ENCODE measurements at places on chromosomes 2 and 18.

GRCh38 chr2:160269365-160269764 lies 69.3 kb upstream of the ITGB6 start:
- DNase-seq, result no peak

- no peak for DNase-seq
Observed at GRCh38 chr18:46615720-46616119, 41.3 kb downstream of the LOXHD1 start.

DNA sequence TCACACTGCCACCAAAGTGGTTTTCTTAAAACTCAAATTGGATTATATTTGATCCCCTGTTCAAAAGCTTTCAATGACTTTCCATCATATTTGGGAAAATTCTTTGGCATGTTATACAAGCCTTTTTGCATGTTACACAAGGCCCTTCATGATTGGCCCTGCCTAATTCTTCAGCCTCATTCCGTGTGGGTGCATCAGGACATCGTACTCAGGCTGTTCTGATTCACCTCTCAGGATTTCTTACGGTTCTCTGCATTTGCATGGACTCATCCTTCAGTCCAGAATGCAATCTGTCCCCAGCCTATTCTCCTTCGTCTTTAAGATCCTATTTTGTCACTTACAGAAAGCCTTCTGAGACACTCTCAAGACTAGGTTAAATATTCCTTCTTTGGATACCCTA lies 107.8 kb downstream of the LYPD1 start:
- no peak for DNase-seq

GRCh38 chr2:58734365-58734764 lies 493.2 kb upstream of the FANCL start:
- DNase-seq, result no peak

DNA sequence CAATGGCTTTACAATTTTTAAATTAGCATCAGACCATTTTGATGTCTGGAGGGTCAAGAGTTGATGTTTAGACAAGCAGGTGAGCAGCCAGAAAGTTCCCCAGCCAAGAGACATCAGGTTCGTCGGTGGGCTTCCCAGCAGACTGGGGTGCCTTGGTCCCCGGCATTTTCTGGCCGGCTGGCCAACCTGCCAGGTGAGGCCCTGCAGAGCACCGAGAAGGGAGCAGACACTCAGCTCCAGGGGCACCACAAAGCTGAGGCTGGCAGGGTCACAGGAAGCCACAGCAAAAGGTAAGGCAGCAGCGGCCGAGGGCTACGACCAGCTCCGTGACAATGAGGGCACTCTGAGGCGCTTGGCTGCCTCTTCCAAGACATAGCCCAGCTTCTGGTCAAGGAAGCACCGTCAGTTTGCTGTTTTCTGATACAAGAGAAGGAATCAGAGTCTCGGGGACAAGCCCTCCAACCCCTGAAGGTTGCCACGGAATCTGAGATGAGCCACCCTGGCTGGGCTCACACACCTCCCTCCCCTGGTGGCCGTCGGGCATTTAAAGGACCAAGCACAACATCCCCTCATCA lies 229.0 kb downstream of the MGAT5 start:
- DNase-seq, result no peak

- no peak for DNase-seq
Observed at GRCh38 chr2:225458431-225459117, 59.1 kb downstream of the NYAP2 start.
